ENCODE measurements at places on chromosomes 11 and 22.

- DNase-seq: no peak
Observed at GRCh38 chr11:134915212-134915611, 503.2 kb upstream of the B3GAT1 start.

- peak; percentile 32 for DNase-seq
Observed at GRCh38 chr22:29310863-29311339, 4.5 kb downstream of the GAS2L1 start.

DNA sequence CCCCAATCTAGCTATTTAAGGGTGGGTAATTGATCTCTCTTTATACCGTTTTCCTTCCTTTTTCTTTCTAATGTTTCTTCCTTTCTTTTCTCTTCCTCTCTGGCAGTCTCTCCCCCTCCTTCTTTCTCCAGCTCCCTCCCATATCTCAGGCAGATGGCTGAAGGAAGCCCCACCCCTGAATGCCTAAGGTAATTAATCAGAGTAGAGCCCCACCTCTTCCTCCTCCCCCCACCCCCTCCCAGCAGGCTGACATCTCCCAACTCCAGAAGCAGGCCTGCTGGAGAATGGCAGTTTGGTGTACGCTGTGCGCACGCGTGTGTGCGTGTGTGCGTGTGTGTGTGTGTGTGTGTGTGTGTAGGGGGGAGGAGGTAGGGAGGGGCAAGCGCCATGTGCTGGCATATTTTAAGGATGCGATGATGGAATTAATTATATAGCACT is 122.6 kb downstream of the APOL5 start:
- DNase-seq: no peak

GRCh38 chr11:45412051-45412471 is 125.9 kb upstream of the SYT13 start:
- no peak for DNase-seq

- no peak for DNase-seq
Observed at GRCh38 chr11:102120437-102120973, 10.3 kb downstream of the YAP1 start.

DNA sequence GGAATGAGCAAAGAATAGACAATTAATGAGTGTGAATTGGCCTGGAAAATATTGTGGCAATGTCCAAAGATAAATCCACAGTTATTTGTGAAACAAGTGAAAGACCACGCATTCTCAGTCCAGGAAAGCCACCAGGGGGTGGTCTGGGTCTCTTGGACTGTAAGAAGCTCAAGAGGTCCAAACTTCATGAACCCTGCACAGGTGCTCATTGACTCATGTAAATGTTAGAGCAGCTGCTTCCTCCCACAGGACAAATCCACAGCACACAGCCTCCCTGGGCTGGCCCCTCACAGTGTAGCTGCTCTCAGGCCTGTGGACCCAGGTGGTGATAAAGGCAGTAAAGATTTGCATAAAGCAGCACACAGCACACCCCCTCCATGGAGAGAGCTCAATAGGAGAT is 114.0 kb downstream of the ZNF280B start:
- DNase-seq: no peak
